Progenitor cell of endocrine pancreas (in vitro differentiated cells): ENCODE measurements at places on chromosomes 6 and 20.
A peak's percentile ranks its signal among the peaks of the same experiment; 100 is the strongest.

DNA sequence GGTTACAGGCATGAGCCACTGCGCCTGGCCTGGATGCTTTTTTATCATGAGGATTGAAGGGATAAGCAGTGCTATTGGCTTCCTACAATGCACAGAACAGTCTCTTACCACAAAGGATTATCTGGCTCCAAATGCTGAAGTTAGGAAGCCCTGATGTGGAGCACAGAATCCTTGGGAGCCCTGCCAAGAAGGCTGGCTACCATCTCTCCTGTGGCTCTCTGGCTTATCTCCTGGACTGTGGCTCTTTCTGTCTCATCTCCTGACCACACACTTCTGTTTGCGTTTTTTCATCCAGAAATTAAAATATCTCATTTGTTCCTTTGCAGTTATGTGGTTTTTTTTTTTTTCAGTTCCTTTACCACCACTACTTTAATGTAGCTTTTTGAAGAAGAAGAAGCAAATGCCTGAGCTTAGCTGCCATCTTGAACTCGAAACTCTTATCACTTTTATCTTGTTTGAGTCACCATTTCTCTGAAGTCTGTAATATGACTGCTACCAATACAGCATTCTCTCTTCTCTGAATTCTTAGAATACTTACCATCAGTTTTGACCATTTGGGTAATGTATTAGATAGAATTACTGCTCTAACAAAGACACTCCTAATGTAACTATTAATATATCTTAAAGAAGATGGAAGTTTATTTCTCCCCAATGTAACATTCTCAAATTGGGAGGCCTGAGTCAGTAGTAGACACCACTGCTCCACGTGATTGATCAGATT lies 1044.7 kb downstream of the KIF16B start:
- no peak for DNase-seq

DNA sequence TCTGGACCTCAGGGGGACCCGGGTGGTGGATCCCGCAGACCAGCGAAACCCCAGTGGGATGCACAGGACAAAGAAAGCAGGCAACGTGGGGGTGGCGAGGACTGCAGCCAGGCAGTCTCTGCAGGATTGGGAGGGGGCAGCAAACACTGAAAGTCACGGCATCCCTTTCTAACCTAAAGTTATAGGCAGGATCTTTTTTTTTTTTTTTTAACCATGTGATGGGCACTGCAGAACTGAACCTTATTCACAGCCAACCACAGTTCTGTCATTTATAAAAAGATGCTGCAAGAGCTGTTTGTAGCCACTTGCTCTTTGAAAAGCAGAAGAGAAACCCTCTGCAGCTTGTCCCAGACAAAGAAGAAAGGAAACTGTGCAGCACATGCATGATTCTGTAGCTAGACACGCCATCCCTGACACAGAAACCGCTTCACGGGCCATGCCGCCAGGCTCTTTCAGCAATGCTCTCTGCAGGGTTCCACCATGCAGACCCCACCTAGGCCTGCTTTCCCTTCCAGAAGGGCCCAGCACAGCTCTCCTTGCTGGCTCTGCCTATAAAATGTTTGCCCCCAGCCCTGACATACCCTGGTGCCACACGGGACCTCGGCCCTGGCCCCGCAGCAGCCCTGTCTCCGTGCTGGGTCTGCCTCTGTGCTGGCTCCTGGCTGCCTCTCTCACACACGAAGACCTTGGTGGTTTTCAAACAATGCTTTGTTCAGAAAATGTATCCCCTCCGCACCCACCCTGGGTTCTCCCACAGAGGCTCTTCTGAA lies 70.8 kb downstream of the PYGB start:
- no peak for DNase-seq

GRCh38 chr6:26576407-26576843 lies 20.3 kb upstream of the ABT1 start:
- DNase-seq: no peak

- DNase-seq: no peak
Measured at GRCh38 chr6:33191383-33192104, 723 bp downstream of the COL11A2 start.

GRCh38 chr6:21263531-21264287 lies 329.8 kb upstream of the SOX4 start:
- no peak for DNase-seq

- no peak for DNase-seq
Measured at GRCh38 chr6:42349753-42350511, 101.8 kb downstream of the TRERF1 start.

DNA sequence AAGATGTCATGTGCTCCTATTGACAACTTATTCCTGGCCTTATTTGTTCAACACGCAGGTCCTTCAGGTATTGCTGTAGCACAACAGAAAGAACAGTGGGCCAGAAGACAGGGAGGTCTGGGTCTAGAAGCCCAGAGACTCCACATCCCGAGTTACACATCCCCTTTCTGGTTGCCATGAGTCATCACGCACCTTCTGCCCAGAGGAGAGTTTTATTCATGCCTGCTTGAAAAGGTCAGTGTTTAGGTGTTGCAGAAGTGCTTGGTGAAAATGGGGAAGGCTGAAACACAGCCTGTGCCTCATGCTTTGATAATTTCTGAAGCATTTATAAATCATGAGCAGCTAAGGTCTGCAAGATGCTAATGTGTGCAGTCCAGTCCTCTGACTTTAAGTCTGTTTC lies 256.4 kb downstream of the GMPR start:
- DNase-seq: no peak

- no peak for DNase-seq
Measured at GRCh38 chr6:15962449-15962764, 166.5 kb upstream of the MYLIP start.

DNA sequence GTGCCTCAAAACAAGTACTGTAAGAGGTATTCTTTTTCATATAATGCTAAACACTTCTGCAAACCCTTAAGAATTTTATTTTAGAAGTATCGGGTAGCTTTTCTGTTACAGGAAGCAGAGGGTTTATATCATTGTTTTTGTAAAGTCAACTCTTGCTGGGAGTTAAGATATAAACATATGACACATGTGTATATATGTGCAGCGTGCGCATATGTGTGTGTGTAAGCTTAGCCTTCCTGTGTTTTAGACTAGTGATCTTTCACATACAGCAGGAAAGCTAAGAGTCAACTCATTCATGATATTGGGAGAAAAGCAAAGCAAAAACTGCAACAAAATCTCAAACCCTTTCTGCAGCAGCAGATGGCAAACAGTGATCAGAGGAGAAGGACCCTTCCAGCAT lies 102.4 kb downstream of the ARID1B start:
- DNase-seq: no peak

- no peak for DNase-seq
Measured at GRCh38 chr6:140321891-140322290, 947.4 kb upstream of the CITED2 start.

DNA sequence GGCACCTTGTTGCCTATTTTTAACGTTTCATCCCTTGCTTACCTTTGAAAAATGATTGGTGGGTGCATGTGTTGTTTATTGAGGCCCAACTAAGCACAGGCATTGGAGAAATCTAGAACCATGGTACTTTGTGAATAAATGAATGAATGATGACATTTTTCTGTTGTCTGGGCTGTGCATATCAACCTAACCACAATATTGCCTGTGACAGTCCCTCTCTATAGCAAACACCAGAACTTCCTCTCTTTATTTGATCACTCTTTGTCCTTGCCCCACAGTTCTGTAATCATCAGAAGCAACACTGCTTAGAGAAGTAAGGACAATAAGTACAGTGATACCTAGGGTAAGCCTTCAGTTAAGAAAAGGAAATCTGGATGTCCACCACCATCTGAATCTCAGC lies 75.1 kb downstream of the TBC1D7 start:
- no peak for DNase-seq

GRCh38 chr6:166008441-166009369 lies 158.9 kb downstream of the TBXT start:
- DNase-seq: peak; percentile 30

GRCh38 chr6:151269321-151269995 lies 29.7 kb downstream of the AKAP12 start:
- DNase-seq: no peak

DNA sequence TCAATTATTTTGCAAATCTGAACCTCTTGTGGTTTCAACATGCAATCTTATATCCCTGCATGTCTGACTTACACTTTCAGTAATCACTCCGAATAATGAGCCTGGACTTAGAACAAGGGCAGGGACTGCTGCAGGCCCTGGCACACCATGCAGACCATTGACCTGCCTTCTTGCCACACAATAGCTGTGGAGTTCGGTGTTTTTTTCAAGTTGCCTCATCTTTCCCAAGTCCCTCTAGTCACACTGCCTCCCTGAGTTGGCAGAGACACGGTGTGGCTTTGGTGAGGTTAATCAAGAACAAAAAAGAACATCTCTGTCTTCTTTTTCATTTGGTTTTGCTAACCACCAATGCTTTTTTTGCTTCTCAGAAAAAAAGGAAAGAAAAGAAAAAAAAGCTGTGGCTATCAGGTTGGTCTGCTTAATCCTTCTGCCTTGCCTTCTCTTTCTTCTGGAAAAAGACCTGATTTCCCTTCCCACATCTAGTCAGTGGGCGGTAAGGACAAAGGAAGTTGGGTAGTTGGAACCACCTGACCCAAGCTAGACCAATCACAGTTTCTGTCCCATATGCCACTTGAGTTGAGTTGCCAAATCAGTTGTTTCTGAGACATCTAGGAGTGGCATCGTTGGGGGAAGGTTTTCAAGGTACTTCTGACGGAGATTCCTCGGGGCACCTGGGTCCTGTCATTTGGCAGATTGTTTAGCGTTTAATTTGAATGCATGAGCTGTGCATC lies 55.9 kb upstream of the TASP1 start:
- no peak for DNase-seq

- no peak for DNase-seq
Measured at GRCh38 chr20:43667341-43668132, 623 bp downstream of the MYBL2 start.

DNA sequence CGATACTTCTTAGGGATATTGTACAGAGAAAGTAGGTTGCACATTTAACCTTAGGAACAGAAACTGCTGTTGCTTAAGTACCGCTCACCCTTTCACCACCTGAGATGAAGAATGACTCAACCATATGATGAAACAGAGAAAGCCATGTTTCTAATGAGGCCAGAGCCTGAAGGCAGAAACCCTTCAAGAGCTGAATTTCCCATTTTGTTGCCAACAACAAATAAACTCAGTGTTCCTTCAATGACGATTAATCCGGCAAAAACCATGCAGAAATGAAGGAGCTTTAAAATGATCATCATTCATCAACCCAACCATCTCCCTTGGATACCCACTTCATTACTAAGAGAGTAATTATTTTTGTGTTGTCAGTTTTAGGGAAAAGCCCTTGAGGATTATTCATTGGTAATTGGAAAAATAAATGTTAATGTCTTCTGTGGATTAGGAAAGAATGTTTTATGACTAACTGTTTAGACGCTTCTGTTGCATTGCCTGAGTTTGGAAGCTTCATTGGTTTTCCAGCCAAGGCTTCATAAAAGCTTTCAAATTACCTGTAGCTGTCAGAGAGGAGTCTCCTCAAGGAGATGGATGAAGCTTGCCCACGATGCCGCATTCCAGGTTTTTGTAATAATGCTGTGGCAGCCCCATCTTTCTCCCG lies 112.1 kb upstream of the IYD start:
- no peak for DNase-seq

DNA sequence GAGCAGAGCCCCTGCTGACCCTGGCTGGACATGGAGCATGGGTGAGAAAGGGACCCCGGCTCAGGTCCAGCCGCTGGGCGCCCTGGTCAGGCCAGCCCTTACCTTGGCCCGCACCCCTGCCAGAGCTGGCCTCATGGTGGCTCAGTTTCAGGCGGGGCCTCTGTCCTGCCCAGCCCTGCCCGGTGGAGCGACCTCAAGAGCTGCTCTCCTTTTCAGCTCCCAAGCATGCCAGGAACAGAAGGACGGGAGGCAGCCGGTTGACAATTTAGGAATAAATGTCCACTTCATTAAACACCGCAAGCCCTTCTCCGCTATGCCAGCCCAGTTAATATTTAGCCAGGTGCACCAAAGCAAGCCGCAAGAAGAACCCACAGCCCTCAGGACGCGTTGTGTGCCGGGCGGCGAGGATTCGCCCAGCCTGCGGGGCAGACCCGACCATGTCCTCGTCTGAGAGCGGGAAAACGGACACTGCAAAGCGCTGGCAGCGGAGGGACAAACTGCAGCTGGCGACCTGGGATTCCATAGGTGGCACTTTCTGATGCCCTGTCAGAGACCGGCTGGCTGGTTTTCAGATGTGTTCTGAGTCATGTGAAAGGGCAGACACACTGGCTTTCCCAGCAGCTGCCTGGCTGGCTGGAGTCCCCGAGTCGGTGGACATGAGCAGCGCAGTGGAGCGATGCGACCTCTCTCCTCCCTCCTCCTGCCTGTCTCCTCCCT lies 221.9 kb downstream of the TTLL2 start:
- DNase-seq: no peak

- DNase-seq: no peak
Measured at GRCh38 chr6:21710908-21711627, 117.5 kb downstream of the SOX4 start.

DNA sequence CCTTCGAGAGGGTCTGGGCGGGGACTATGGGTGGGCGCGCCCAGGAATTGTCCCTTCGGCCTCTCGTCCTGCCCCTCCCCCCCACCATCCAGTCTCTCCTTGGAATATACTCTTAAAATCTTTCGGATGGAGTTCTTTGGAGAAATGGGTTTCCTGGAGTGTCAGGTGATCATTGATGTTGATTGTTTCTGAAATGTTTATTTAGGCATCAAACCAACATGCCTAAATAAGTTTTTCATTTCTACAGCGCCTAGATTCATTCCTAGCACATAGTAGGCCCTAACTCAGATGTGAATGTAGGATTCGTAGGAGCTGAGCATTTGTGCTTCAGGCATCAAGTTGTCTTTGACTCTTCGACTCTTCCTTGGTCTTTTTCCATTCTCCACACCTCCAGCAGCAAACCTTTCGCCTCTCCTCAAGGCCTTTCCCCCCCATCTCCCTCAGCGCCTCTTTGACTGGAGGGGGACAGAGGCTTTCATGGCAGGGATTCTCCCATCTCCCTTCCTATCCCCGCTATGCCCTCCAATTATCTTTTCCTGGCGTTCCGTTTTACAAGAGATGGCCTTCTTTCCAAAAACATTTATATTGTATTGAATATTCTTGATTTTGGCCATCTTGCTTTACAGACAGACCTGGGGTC lies 610 bp downstream of the CASP8AP2 start:
- DNase-seq: no peak

DNA sequence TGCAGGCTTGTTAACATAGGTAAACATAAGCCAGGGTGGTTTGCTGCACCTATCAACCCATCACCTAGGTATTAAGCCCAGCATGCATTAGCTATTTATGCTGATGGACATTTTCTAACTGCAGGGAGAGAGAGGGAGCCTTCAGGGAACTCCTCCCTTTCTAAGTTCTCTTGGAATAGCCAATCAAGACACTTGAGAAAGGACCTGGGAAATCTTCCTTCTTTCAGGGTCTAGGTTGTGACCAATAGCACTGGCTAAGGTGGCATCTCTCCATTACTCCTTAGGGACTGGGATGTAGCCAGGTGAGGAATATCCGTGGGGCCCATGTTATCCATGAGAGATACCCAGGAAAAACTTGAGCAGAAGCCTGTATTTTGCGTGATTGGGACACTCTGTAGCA lies 849.6 kb upstream of the MAP3K7 start:
- no peak for DNase-seq

GRCh38 chr6:32637219-32637880 lies at the start of gene HLA-DQA1:
TSS of gene HLA-DQA1 (plus strand) at chr6:32637406. CDS start at chr6:32637459, 53 bp downstream.
- no peak for DNase-seq

GRCh38 chr6:96089173-96089572 lies 73.4 kb downstream of the FUT9 start:
- peak; percentile 10 for DNase-seq
